ENCODE measurements at places on chromosomes 11 and 22.

GRCh38 chr11:132898676-132899075 lies 633.6 kb downstream of the OPCML start:
- no peak for DNase-seq

- no peak for DNase-seq
These were observed 5.5 kb downstream of the FOLR3 start for GRCh38 chr11:72141066-72141465.

- no peak for DNase-seq
These were observed 17.1 kb downstream of the KDM2A start for GRCh38 chr11:67136156-67136555.

GRCh38 chr22:36470994-36471331 lies 10.5 kb downstream of the TXN2 start:
- DNase-seq: no peak

GRCh38 chr22:28411125-28411524 lies 268.5 kb downstream of the TTC28 start:
- DNase-seq: no peak

DNA sequence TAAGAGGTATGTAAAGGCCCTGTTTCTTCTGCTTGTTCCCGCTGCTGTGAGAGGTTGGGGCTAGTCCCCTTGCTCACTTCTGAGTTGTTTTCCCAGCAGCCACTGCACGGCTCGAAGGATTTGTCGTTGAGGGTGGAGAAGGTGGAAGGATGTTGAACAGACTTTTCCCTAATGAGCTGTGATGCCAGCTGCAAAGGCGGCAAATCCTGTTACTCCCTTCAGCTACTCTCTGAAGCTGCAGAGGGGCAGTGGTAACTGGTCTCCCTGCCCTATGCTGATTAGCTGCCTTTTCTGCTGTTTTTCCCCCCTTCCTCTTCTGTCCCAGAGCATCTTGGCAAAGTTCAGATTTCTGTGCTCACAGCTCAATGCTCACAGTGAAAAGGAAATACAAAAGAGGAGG lies 90.4 kb upstream of the SLC25A18 start:
- DNase-seq: no peak

DNA sequence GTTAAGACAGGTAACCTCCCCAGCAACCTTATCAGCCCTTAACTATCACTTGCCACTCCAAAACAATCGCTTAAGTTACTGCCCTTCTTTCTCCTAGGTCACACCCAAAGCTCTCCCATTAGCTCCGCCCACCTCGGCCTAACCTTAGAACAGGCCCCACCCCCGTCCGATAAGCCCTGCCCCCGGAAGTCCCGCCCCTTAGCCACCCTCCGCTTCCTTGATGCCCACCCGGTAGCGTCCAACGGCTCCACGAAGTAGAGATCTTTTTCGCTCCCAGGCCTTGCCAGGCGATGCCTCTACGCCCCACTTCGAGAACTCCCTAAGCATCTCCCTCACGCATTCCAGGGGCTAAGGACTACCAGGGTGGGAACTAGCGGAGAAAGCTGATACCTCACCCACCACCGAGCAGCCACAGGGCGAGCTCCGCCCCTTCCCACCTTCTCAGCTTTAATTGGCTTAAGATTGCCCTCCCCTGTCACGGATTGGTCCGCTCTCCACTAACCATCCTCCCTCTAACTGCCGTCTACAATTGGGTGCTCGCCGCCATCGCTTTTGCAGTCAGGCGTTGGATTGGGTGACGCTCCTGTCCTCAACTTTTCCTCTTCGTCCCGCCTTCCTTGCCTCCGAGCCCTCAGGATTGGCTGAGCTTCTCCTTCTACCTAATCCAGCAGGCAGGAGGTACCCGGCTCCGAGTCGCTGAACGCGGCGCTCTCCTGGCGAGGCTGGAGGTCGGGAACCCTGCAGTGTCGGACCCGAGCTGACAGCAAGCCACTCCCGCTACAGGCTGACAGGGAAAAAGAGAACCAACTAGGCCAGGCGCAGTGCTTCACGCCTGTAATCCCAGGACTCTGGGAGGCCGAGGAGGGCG lies at the start of gene ZBTB3:
Gene ZBTB3 (minus strand): TSS at position 425 of the 868 bp plus-strand sequence. CDS start 496 bp downstream, outside the sequence.
- DNase-seq: peak; percentile 83

- DNase-seq: no peak
These were observed 6.7 kb upstream of the CCDC90B start for GRCh38 chr11:83292709-83293456.

DNA sequence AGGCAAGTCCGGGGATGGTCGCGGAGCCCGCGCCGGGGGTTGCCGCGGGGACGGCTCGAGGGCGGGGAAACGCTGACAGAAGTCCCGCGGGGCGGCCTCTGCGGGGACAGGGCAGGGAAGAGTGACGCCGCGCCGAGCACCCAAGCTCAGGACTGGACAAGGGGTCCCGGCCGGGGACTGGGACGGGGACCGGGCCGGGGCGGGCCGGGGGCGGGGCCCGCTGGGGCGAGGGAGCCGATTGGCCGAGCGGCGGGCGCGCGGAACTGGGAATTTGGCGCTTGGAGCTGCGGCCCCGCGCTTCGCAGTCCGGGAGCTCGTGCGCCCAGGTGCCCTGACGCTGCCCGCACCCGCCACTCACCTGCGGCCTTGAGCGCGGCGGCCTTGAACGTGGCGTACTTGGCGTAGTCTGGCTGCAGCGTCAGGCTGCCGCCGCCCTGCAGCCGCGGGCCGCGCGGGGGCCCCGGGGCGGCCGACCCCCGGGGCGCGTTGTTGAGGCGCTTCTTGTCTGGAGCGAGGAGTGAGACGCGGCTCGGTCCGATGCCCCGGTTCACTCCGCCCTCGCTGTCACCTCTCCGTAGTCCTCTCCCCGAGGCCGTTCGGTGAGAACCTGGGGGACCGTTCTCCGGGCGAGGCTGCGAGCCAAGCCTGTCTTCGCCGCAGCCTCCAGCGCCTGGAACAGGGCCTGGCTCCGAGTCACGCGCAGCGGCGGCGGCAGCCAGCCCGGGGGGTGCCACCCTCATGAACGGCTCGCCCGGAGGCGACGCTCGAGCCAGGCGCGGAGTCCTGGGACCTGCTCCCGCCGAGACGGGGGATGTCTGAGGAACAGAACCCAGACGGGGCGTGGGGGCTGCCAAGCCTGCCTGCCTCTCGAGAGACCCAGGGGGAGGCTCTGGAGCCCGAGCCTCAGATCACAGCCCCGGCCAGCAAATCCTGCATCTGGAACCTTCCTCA lies 4.5 kb downstream of the SHISA8 start:
- no peak for DNase-seq

- DNase-seq: no peak
These were observed 1.8 kb downstream of the EWSR1 start for GRCh38 chr22:29269731-29270474.

DNA sequence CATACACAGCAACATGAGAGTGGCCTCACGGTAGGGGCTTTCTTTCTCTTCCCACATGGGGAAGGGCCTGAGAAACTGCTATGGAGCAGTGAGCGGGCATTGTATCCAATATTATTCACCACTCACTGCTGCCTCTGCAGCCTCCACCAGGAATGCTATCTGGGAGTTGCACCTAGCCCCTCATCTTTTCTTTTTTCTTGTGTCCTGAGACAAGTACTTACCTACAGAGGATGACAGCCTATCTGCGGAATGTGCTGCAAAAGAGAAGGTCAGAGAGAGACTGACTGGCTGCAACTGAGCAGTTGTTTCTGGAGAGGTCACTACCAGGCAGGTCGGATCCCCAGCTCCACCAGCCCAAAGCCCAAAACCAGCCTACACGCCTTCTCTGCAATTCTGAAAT lies 52.1 kb upstream of the HTATIP2 start:
- DNase-seq: no peak

DNA sequence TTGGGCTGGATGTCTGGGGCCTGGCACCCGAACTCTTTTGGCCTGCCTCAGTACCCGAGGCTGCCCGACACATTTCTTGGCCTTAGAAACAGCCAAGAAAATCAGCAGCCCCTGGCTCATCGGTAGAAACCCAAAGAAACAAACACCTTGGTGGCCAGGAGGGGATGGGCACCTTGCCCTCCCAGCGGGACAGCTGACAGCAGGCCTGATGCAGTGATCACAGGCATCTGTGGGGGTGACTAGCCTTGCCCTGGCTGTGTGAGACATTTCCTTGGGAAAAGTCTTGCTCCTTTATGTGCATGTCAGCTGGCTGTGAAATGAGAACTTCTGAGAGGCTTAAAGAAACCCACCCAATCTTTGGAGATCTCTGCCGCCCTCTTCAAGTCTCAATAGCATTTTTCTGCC lies 60.9 kb downstream of the SMIM38 start:
- DNase-seq: no peak

DNA sequence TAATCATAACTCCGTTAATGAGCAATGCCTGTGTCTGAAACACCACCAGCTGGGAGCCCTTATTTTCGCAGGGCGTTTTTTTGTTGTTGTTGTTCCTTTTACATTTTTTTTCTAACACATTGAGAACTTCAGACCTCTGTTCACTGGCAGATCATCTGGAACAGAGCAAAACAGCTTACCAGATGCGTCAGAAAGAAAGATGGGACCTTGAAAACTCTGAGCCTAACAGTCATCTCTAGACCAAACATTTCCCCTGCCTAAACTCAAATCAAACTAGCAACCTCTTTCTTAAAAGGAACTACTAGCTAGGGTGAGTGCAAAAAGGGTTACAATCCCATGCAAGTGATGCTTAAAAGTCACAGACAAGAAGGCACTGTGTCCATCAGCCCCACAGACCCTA lies 93.2 kb downstream of the PLEKHA7 start:
- no peak for DNase-seq

- no peak for DNase-seq
These were observed 247.7 kb downstream of the DDX10 start for GRCh38 chr11:108912581-108912980.

DNA sequence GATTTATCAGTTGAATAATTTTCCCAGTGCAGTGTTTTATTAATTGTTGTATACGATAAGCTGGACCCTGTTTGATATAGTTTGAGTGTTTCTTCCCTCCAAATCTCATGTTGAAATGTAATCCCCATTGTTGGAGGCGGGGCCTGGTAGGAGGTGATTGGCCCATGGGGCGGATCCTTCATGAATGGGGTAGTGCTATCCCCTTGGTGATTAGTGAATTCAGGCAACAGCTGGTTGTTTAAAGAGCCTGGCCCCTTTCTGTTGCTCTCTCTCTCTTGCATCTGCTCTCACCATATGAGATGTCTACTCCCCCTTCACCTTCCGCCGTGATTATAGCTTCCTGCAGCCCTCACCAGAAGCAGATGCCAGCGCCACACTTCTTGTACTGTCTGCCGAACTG lies 1.5 kb downstream of the OR5A1 start:
- DNase-seq: no peak

- no peak for DNase-seq
These were observed 17.2 kb upstream of the BSX start for GRCh38 chr11:122998727-122999366.

DNA sequence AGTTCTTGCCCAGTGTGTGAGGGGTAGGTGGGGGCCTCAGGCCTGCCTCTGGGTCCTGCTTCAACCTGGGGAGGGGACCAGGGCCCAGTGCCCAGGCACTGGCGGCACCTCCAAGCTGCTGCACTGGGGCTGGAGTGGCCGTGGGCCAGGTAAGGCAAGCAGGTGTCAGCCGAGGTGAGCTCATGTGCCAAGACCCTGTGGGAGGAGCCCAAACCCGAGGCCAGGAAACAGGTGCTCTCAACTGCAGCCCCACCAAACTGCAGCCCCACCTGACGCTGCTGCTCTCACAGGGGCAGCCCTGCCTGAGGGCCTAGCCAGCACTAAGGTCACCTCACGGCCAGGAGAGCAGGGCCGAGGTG lies 18.1 kb upstream of the GNB1L start:
- no peak for DNase-seq

GRCh38 chr11:117673602-117674001 lies 123.4 kb downstream of the DSCAML1 start:
- no peak for DNase-seq

DNA sequence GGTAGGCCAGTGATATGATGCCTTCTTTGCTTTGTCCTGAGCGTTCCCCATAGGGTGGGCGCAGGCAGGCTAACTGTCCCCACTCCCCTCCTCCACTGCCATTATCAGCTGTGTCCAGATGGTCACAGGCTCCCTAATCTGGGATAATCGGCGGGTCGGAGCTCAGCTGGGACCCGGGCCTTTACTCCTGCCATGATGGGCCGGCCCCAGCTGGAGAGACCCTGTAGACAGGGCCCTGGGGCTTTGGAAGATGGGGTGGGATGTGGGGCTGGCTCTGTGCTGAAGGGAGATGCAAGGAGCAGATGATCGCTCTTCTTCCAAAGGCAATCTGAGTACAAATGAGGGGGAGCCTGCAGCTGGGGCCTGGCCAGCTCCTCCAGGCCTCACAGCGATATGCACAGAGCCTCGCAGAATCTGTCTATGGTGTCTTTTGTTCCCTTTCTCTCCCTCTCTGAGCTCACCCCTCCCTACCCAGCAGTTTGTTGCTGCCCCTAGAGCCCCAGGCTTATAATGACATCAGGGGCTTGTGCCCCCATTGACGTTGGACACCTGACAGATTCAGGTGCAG lies 11.9 kb downstream of the KLHL35 start:
- DNase-seq: peak; percentile 49

- DNase-seq: no peak
These were observed 98.7 kb downstream of the RNF169 start for GRCh38 chr11:74847395-74847794.

DNA sequence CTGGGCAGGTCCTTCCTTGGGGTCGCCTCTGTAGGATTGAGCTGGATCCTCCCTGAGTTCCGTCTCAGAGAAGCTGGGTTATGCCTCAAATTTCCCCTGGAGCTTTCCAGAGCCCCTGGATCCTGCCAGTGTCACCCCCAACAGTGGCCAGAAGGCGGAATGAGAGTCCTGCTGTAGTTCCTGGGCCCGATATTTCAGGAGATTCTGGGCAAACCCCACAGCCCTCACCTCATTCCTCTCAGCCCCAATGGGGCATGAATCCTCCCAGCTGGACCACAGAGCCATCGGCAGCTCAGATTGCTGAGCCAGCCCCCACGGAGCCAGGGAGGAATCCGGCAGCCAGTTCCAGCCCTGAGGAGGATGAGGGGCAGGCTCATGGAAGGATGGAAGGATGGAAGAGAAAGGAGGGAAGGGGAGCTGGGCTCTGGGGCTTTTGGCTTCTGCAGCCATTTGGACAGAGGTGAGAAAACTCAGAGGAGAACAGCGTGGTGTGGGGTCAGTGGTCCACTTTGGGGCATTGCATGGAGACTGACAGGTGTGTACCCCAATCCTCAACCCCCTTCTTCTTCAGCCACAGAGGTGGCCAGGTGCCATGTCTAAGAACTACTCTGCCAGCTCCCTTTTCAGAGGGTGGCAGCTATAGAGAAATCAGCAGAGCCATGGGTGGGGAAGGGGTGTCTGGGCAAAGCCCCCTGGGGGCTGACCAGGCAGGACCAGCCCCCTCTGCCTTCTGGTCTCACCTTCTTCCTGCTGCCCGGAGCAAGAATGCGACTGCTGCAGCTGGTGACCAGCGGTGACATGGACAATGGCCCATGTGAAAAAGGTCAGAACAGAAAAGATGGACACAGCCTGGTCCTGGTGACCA lies 867.6 kb downstream of the TBC1D22A start:
- DNase-seq: no peak

All from 8988T (cell line).